KG1 (cell line): ENCODE measurements at places on chromosomes 6 and 20.

DNA sequence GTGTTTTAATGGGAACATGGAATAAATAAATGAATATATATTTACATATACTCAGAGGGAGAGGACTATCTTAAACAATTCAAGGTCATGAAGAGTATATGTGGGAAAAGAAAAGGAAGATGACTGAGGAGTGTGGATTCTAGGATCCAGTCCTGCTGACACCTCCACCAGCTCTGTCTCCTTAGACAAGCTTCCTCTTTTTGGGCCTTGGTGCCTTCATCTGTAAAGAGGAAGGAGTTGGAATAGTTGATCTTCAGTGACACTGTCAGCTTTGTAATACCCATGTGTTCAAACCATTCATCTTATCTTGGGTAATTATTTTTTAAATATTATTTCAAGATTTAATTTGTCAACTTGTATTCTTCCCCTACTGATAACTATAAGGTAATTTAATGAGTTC, 338.0 kb downstream of the ADGRB3 start:
- DNase-seq = no peak

- DNase-seq = no peak
Measured at GRCh38 chr6:3289664-3290055, 30.9 kb downstream of the PSMG4 start.

- DNase-seq = no peak
Measured at GRCh38 chr6:54716877-54717276, 129.7 kb upstream of the FAM83B start.

DNA sequence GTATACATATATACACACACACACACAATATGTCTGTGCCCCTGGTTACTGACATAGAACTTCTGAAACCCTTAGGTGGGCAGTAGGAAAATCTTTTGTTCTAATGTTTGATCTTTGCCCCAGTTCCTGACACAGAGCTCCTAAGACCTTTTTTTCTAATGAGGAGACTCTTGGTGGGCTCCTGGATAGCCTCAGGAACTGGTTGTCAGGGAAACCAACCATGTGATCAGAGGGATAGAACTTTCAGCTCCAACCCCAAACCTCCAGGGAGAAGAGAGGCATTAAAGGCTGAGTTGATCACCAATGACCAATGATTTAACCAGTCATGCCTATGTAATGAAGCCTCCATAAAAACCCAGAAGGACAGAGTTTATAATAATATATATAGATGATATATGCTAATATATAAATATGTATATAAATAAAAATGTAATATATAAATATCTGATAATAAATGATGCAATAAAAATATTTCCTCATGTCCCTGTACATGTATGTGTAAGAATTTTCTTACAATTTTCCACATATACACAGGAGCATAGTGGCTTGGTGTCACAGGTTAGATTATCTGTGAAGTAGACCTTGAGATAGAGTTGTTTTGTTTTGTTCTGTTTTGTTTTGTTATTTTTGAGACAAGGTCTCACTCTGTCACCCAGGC, 93.3 kb downstream of the GPX5 start:
- no peak for DNase-seq

- DNase-seq = no peak
Measured at GRCh38 chr20:24934101-24934661, 14.9 kb upstream of the CST7 start.

DNA sequence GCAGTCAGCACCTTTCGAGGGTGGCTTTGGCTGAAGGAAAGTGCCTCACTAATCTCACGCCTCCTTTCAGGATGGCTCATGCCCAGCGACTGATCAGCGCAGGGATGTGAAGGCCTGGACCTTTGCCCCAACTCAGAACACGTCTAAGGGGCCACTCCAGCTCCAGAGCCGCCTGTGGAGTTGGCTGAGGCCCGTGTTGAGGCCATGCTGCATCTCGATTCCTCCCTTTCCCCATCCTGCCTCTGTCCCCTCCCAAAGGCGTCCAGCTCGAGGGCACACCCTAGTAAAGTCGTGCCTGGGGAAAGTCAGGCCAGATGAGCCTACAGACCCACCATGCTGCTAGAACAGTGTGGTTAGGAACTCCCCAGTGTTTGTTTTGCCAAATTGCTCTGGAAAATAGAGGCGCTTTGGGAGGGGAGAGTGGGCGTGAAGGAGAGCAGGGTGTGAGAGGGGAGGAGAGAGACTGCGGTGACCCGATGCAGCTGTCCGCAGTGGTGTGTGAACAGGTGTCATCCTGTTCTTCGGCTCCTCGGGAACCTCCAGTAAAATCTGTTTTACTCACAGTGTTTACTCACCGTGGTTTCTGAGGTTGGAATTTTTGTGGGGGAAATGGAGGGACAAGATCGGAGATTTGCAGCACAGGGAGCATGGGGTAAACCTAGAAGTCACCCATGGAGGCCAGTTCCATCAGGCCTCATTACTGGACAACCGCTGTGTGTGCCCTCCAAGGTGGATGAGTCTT, 85.0 kb upstream of the PMEPA1 start:
- DNase-seq = no peak

DNA sequence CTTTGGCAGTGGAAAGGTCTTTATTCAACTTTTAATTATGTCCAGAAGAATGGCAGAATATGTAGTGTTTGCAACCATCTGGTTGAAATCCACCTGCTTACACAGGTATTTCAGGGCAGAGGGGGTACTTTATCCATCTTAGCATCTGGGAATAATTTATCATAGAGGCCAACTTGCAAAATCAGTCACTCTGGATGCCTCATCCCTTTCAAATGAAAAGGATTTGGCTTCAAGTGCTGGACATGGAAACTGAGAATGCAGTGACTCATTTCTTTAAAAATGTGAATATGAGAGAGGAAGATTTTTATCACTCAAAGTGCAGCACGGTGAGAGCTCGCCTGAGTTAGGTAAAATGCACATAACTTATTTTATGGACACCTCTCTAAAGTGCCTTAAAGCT, 758.3 kb downstream of the KIF16B start:
- DNase-seq = no peak

- no peak for DNase-seq
Measured at GRCh38 chr20:58127701-58128111, 100.7 kb downstream of the ANKRD60 start.

GRCh38 chr20:45358282-45359068, 4.5 kb upstream of the SYS1 start:
- DNase-seq = no peak

- DNase-seq = no peak
Measured at GRCh38 chr20:46367967-46368901, 38.2 kb downstream of the ELMO2 start.

DNA sequence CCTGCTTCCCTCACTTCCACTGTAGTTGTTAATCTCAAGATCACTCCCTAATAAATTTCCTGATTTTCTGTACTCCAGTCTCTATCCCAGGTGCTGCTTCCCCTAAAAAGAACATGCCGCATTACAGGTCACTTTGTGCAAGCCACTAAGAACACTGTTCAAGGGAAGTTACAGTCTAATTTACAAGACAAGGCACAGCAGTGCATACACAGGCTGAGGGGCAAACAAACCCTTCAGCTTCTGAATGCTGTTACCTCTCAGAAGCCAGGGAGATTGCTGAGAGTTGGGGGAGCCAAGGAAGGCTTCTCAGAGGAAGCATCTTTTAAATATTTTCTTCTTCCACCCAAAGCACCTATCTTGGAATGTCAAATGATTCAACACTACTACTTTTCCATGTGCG, 445.3 kb upstream of the FLRT3 start:
- no peak for DNase-seq

DNA sequence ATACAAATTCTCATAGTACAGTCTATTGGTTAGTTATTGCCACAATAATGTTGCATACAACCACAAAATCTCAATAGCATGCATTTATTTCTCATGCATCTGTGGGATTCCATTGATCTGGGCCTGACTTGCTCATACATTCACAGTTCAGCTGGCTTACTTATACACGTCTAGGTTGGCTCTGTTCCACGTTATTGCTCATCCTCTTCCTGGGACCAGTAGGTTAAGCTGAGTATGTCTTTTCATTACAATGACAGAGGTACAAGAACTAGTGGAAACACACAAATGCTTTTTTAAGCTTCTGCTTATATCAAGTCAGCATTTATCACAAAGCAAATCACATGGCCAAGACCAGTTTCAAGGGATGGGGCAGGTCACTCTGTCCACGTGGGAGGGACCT, 485.3 kb upstream of the BTBD3 start:
- no peak for DNase-seq

DNA sequence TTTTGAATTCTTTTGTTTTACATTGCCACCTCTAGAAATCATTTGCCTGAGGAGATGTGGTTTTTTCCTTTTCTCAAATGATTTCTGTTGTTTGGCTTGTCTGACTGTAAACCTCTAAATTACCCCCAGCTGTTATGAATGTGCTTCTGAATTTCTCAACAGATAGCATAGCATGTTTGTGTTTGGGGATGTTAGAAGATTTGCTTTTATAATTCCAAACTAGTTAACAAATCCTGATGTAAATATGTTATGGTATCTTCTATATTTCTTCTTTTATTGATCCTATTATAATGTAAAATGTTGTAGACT, 31.6 kb upstream of the EZR start:
- DNase-seq = no peak

- DNase-seq = no peak
Measured at GRCh38 chr6:161422710-161423680, 149.1 kb upstream of the AGPAT4 start.

DNA sequence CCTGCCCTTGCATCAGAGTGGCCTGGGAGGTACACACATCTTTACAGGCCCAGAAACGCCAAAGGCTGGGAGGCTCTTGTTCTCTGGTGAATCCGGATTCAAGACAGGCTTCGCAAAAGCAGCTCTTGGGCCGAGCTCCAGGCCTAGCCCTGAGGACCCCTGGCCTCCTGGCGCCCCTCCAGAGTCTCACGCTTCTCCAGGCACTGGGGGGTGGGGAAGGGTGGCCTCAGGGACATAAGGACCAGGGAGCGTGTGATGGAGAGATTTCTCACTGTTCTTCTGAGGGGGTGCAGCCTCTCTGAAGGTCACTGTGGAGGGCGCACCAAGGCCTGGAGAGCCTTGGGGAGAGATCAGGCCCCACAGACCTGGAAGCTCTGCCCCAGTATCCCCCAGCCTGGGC, 349.2 kb downstream of the ZFAND3 start:
- DNase-seq = no peak

DNA sequence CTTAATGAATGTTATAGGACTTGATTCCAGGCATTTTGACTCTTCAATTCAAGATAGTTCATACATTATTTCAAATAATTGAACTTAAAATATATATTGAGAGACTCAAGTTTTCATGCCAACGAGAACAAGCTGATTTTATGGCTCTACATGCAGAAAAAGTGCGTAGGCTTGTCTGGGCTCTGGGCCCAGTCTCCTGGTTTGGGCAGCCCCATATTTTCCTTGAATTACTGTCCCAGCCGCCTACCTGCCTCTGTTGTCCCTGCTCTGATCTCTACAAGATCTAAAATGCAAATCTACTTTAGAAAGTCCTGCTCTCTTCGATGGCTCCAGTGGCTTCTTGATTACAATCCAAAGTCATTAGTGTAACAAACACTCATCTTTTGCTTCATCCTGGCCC, 537.4 kb upstream of the CHD6 start:
- DNase-seq = no peak
